A549 treated with Hydrocortisone at 1 μM for 4 hours (cell line): ENCODE measurements at places on chromosomes 11 and 22. TPM values are rescaled to one million over a fixed set of nuclear protein-coding genes. Genes with fewer than 3 reads are reported as not detected.

The TRPT1 gene
- 15.9 to 26.7 TPM (median 25.0 TPM) in 5 replicates for total RNA-seq

The SIAE gene
- 14.3 to 15.8 TPM (median 15.0 TPM) in 5 replicates for total RNA-seq

The SLC22A12 gene
- not detected in 5 replicates for total RNA-seq

The MMP10 gene
- total RNA-seq: 0.62 to 1.5 TPM (median 0.96 TPM) in 5 replicates

The OVOL1 gene
- 0.03 to 0.13 TPM (median 0.08 TPM) in 3 of 5 replicates, not detected in the others for total RNA-seq

The ROBO4 gene
- not detected in 5 replicates for total RNA-seq
